Fibroblast of skin of right quadriceps (primary cell): ENCODE measurements at places on chromosomes 13 and 19.

DNA sequence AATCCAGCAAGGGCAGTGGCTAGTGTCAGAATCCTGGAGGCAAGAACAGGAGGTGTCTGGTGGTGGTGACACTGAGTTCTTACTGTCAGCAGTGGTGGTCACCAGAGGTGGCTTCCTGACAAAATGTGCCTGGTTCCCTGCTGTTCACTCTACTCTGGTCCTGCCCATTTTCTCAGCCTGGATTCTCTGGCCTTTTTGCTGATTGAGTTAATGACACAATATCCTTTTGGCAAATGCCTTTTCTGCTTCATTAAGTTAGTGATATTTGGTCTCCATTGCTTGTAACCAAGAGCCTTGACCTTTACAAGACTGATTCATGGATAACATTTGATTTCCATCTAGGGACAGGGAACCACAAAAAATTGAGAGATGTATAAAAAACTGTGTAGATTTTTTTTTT lies 51.1 kb downstream of the RFC3 start:
- DNase-seq = no peak

- DNase-seq = peak; percentile 96
Observed at GRCh38 chr19:46784262-46785053, 3.9 kb downstream of the SLC1A5 start.

GRCh38 chr19:29884466-29884865 lies 57.6 kb upstream of the URI1 start:
- no peak for DNase-seq

GRCh38 chr13:76711550-76712182 lies 174.5 kb downstream of the KCTD12 start:
- DNase-seq = peak; percentile 93

DNA sequence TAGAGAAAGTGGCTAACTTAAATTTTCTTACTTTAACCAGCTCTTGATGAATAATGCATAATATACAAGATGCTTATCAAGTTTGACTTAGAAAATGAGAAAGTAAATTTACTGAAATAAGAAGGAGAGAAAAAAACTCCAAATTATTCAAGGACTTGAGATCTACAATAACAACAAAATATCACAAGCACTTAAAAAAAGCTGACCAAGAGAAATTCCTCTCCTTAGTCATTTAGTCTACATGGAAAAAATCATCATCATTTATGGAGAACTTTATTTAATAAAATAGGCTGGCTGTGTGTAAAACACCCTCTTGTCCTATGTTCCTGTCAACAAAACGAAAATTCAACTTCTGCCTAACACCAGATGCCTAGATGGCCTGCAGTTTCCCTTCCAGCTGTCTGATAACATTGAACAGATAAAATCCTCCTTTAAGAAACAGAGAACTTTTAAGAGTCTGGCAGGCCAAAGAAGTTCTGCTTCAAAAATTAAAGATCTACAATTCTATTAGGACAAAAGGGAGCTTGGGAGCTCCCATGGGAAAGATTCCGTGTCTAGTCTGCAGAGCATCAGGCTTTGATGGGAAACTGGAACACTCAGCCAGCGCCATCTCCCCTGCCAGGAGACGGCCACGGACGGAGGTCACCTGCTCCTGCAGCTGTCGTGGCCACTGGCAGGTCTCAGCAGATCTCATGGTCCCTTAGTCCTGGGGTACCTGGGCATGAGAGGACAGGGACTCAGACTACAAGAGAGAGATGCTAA lies 37.9 kb upstream of the ATP11A start:
- DNase-seq = no peak

DNA sequence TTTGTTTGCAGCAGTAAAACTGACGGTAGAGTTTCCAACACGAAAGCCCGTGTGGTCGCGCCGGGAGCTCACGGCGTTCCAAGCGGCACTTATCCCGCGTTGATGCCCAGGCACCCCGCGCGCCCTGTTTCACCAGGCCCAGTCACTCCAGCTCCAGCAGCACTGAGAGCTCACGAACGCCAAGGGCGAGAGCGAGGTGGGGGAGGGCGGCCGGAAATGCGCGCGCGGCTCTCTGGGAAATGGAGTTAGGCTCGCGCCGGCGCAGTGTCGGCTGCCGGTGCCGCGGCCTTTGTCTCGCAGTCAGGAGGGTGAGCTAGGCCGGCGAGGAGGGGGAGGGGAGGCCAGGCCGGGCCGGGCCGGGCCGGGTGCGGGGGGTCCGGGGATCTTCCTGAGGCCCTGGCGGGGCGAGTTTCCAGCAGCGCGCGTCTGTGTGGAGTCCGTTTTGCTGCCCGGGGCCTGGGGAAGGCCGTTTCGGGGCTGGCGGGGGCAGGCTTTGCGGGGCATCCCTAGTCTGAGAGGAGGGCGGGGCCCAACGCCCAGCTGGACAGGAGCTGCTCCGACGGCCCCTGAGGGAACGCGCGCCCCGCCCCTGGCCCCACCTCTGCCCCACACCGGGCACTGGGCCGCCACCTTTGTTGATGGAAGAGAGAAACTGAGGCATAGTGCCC lies at the start of gene ZNF135:
Gene ZNF135 (plus strand): TSS at position 280 of the 668 bp plus-strand sequence. CDS start 721 bp downstream, outside the sequence.
- peak; percentile 87 for DNase-seq

- DNase-seq = no peak
Observed at GRCh38 chr13:100523411-100523810, 65.2 kb downstream of the GGACT start.

DNA sequence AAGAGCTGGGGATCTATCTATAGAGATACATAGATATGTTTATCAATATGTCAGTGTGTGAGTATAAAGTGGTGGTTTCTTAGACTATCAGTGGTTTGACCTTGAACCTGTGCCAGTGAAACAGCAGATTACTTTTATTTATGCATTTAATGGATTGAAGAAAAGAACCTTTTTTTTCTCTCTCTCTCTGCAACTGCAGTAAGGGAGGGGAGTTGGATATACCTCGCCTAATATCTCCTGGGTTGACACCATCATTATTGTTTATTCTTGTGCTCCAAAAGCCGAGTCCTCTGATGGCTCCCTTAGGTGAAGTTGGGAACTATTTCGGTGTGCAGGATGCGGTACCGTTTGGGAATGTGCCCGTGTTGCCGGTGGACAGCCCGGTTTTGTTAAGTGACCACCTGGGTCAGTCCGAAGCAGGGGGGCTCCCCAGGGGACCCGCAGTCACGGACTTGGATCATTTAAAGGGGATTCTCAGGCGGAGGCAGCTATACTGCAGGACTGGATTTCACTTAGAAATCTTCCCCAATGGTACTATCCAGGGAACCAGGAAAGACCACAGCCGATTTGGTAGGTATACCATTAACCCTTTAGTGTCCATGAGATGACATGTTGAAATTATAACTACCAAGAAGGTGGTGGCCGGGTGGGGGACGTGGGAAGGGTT lies 880 bp downstream of the FGF9 start:
- DNase-seq = no peak

DNA sequence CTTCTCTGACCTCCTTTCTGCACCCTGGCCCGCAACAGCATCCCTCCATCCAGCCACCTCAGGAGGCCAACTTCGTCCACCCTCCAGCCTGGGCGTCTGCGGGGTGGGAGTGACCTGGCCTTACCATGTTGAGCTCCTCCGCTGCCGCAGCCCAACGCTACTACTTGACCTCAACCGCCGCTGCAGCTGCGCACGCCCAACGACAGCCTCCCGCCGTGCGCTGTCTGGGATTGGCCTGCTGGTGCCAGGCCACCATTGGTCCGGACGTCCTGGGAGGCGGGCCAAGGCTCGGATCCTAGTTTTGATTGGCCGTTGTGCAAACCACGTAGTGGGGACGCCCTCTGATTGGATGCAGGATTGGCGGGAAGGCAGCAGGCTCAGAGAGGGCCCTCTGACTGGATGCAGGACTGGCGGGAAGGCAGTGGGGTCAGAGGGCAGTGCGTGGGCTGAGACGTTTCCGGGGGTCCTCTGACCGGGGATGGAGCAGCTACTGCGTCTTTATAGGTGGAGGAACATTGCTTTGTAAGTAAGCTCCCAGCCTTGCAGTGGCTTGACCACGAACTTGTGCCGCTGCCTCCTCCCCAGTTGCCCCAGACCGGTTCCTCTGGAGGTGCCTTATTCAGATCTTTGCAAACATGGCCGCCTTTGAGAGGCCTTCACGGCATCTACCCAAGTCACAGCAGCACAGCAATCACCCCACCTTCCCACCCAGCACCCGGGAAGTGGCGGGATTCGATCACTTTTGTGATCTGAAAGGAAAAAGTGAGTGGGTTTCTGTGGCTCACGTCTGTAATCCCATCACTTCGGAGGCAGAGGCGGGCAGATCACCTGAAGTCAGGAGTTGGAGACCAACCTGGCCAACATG lies at the start of gene TUBA3C:
Gene TUBA3C (minus strand): TSS at position 204 of the 865 bp plus-strand sequence. CDS start 77 bp downstream, at position 127.
- DNase-seq = no peak
